ENCODE measurements at places on chromosomes 7 and 10. TPM values are rescaled to one million over a fixed set of nuclear protein-coding genes. Genes with fewer than 3 reads are reported as not detected.

LRRN3 gene
- not detected for total RNA-seq

GBF1 gene
- total RNA-seq, result 41.2 TPM

GPR158 gene
- total RNA-seq, result not detected

TMEM130 gene
- 0.49 TPM for total RNA-seq

DOCK1 gene
- total RNA-seq, result not detected

RBP3 gene
- not detected for total RNA-seq

ZKSCAN1 gene
- 97.4 TPM for total RNA-seq

IDI2 gene
- not detected for total RNA-seq

CAV2 gene
- total RNA-seq, result not detected

CUBN gene
- total RNA-seq, result 4.2 TPM

CYP17A1 gene
- not detected for total RNA-seq
